ENCODE measurements at places on chromosomes 13 and 19.

DNA sequence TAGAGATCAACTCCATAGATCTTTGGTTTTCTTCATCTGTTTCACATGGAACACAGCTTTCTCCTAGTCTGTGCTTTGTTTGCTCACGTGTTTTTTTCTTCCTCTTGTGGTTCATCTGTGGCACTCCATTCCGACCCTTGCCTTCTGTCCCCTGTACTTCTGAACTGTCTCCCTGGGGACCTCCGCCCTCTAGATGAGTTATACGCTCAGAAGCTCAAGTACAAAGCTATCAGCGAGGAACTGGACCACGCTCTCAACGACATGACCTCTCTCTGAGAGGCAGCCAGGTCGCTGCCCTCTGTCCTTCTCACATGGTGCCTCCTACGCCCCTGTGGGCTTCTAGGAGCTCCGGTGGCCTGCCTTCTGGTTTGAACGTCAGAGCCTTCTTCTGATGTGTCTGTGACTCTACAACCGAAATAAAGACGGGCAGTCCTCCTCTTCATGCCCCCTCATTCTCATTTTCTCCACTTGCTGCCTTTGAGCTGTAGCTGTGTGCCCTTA lies 16.6 kb upstream of the RAB8A start:
- DNase-seq: no peak

DNA sequence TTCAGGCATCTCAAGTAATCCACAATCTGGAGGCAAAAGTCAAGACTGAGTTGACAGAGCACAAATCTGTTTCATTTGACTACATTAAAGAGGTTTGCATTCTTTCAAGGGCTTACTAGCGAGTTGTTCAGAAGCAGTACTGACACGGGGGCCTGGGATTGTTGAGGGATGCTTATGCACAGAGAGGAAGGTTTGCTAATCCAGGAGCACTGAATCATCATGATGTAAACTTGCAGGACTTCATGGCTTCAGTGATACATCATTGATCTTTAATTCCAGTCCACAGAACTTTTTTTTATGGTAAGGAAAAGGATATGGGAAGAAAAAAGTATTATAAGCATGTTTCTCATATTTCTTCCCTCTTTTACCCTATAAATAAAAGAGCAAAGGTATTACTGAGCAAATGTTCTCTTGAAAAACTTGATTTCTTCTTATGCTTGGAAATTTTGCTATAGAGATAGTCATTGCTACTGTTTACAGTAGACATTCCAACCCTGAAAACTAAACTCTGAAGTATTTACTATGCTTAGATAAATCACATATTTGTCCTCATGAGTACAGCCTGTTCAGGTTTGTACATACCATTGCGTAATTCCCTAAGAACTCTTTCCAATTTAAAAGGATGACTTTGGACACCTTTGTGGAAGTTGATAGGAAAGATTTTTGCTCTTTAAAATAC lies 65.8 kb upstream of the KPNA3 start:
- no peak for DNase-seq

DNA sequence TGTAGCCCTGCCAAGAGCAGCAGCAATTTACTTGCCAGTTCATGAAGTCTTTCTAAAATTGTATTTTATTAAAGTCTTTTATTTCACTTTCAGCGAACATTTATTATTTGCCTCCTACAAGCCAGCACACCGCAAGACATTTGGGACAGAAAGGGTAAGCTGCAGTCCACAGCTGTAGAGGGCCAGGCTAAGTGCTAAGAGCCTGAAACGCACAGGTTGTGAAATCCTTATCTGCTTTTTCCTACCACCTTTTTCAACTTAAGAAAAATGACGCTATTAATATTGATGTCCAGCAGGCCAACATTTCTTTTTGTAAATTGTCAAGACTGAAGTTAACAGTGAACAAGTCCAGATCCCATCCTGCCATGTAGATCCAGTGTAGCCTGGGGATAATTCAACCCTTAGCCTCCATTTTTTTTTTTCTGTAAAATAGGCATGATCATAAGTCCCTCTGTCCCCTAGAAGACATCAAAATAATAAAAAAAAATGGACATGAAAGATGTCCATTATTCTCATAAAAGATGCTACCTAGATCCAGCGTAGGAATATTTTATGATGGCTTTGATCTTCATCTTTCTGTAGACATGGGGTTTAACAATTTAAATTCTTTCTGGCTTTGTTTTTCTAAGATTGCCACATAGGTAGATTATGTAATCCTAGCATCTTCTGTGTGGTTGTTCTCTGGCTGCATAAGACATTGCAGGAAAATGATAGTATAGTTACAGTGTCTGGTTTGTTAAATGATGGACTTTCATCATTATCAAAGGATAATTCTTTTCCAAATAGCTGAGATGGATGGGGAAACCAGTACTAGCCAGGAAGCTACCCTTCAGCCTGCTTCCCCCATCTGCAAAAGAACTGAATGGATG lies 128.4 kb downstream of the SHISA2 start:
- DNase-seq: no peak

DNA sequence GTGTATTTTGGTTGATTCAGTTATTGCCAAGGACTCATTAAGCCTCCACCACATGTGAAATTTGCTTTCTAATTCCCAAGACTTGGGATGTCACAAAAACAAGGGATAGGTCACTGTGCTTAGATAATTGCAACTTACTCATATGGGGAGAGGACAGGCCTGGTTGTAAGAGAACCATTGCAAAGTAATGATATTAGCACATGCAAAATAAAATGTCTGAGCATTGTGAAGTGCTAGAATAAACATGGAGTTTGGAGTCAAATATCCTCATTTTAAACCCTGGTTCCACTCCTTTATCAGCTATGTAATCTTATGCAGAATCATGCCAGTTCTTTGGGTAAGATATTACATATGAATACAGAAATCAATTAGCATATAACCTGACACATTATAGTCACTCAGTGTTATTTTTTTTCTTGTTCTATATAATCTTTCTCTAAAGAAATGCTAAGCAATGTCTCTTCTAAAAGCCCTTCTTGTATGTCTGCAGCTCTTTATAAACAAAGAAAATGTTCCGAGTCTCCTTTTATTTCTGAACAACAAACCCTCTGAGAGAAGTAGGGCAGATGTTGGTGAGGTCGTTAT lies 5.5 kb downstream of the CBY2 start:
- no peak for DNase-seq

DNA sequence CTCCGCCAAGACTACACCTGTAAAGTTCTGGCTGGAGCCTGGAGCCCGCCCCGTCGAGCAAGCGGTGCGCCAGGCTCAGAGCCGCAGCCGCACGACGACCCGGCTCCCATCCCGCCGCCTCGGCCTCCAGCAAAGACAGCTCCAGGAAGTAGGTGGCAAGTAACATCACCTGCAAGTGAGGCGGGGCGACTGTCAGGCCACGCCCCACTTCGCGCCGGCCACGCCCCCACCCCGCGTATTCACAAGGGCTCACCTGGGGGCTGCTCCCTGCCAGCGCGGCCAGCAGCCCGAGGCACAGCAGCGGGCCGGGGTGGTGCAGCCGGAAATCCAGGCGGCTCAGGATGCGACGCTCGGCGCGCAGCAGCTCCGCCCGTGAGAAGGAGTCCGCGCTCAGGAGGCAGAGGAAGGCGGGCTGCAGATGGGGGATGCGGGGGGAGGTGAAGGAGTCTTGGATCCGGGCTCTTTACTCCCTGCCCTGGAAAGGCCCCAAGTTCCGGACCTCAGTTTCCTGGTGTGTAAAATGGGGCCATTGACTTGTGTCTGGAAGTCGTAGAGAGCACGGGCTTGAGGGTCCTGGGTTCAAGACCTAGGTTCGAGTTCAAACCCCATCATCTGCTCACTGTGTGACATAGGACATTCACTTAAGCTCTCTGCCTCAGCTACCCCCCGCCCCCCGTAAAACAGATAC lies 3.2 kb downstream of the CCNP start:
- DNase-seq: peak; percentile 22

GRCh38 chr19:46349311-46349993 lies 2.6 kb downstream of the PPP5C start:
- DNase-seq: no peak

- DNase-seq: no peak
These were observed 580.6 kb downstream of the LMO7 start for GRCh38 chr13:76216729-76217128.

- no peak for DNase-seq
These were observed 595.5 kb downstream of the TBC1D4 start for GRCh38 chr13:74886502-74886901.

DNA sequence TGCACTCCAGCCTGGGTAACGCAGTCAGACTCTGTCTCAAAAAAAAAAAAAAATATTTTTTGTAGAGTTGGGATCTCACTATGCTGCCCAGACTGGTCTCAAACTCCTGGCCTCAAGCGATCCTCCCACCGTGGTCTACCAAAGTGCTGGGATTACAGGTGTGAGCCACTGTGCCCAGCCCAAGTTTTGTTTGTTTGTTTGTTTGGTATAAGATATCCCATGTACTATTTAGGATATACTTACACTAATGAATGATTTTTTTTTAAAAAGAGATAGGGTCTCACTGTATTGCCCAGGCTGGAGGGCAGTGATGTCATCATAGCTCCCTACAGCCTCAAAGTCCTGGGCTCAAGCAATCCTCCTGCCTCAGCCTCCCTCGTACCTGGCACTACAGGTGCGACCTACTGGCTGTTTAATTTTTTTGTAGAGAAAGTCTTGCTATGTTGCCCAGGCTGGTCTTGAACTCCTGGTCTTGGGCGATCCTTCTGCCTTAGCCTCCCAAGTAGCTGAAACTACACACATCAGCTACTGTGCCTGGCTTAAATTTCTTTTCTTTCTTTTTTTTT lies 24.0 kb downstream of the TLE6 start:
- no peak for DNase-seq

DNA sequence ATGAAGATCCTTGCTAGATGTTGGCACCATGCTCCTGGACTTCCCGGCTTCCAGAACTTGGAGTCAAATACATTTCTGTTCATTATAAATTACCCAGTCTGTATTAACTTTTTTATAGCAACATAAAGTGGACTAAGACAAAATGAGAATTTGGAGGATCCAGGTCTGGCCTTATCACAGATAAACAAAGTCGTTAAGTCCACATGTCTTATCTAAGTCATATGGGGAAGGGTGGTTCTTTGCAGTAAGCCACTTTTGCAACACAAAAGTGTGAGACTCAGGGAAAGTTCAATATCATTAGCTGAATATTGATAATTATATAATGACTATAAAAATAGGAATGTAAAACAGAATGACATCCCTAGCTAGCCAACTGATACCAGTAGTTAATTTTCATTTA lies 91.6 kb upstream of the SIAH3 start:
- no peak for DNase-seq

DNA sequence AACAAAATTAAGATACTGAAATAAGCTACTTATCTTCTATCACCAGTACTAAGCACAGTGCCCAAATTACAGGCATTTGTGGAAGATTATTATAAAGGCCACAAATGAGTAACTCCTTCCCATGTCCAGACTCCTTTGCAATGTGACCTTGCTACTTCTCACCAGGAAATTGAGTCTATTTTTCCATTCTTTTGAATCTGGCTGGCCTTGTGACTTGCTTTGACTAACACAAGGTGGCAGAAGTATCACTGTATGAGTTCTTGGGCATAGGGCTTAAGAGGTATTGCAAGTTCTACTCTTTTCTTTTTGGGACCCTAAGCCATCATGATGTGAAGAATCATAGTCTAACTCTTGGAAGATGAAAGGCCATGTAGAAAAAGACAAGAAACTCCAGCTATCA lies 49.9 kb downstream of the UGGT2 start:
- no peak for DNase-seq

GRCh38 chr19:30222992-30223865 lies 149.0 kb upstream of the ZNF536 start:
- DNase-seq: no peak

DNA sequence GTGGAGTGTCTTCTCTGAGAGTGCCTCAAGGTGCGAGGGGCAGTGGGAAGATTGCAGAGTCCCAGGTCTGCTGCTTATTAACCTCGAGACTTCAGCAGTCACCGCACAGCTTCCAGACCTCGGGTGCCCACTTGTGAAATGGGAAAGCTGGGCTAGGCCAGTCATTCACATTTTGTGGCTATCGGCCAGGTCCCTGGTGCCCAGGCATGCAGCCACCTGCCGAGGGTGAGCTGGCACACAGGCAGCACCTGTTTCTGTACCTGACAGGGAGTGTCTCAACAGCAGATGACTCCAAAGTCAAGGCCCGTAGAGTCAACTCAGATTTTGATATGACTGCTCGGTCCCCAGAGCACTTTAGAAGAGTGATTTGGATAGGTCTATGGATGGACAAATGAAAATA lies 21.9 kb downstream of the UQCRFS1 start:
- no peak for DNase-seq

- no peak for DNase-seq
These were observed 145.2 kb downstream of the DIAPH3 start for GRCh38 chr13:60018536-60018935.

- DNase-seq: no peak
These were observed 435.6 kb downstream of the FOXO1 start for GRCh38 chr13:40230833-40231266.

GRCh38 chr19:5587661-5588060 lies 19.9 kb upstream of the TINCR start:
- DNase-seq: no peak

- no peak for DNase-seq
These were observed 17.0 kb downstream of the ILF3 start for GRCh38 chr19:10670876-10671804.

- no peak for DNase-seq
These were observed 352.4 kb downstream of the KLF5 start for GRCh38 chr13:73411067-73411809.

DNA sequence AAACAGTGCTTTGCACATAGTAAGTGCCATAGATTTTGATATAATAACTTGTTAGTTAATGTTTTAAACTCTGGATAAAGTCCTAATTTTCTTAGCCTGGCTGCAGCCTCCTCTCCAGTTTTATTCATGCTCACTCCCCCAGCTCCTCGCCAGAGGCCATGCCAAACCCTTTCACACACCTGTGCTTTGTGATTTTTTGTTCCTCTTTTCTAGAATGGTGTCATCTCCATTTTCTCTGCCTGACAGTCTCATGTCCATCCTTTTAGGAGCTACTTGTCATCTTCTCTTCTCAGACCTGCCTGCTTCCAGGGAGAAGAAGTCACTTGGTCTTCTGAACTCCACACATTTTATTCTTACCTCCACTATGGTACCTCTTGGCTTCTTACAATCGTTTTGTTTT lies 55.8 kb upstream of the SPATA13 start:
- no peak for DNase-seq

DNA sequence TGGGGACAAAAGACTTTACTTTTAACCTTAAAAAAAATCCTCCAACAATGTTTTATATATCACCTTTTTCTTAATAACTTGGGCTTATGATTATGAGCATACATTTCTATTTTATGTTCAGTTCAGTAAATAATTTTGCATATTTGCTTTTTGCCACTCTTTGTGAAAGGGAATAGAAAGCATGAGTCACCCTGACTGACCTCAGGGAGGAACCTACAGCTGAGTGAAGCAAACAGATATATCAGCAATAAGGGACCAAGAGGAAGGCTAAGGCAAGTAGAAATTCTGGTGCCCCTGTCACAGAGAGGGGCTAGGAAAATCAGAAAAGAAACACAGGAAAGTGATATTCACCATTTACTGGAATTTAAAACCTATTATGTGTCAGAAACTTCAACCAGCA lies 37.2 kb upstream of the SOHLH2 start:
- no peak for DNase-seq

DNA sequence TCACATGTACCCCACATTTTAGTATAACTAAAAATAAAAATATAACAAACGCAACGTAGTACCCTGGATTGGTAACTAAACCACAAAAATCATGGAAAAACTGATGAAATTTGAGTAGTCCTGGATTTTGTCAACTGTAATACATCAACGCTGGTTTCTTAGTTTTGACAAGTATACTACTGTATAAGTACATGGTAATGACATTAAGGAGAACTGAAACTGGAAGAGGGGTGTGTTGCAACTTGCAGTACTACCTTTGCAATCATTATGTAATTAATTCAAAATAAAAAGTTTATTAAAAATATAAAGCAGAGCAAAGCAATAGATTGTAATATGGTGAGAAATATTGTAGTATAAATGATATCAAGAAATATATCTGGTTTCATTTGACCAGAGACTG lies 1158.0 kb upstream of the SPRY2 start:
- no peak for DNase-seq

Data from stimulated activated CD4-positive, alpha-beta T cell treated with anti-CD3 and anti-CD28 coated beads, Interleukin-4, amount 100 ng/mL, for 4 hours (primary cell).